ENCODE measurements at places on chromosomes 2 and 18. TPM values are rescaled to one million over a fixed set of nuclear protein-coding genes. Genes with fewer than 3 reads are reported as not detected.

The OR6B2 gene
- not detected for total RNA-seq

The SERPINB13 gene
- not detected for total RNA-seq

The PPIL3 gene
- 12.2 TPM for total RNA-seq

The LRRC30 gene
- total RNA-seq = not detected

The TMEM17 gene
- 4.1 TPM for total RNA-seq

The HOXD9 gene
- 0.15 TPM for total RNA-seq

The FOXI3 gene
- not detected for total RNA-seq

The CROCC2 gene
- total RNA-seq = 0.23 TPM

The SP3 gene
- 80.2 TPM for total RNA-seq

The RESP18 gene
- not detected for total RNA-seq

The TXNL1 gene
- 58.3 TPM for total RNA-seq

GRCh38 chr2:108919571-108920373, 69.2 kb downstream of the EDAR start:
- no peak for DNase-seq
- H3K4me3 ChIP-seq = no peak overlapping the region
- no peaks in the 10 kb centered on the region for H3K4me1 ChIP-seq
- no peaks in the 10 kb centered on the region for H3K27me3 ChIP-seq

DNA sequence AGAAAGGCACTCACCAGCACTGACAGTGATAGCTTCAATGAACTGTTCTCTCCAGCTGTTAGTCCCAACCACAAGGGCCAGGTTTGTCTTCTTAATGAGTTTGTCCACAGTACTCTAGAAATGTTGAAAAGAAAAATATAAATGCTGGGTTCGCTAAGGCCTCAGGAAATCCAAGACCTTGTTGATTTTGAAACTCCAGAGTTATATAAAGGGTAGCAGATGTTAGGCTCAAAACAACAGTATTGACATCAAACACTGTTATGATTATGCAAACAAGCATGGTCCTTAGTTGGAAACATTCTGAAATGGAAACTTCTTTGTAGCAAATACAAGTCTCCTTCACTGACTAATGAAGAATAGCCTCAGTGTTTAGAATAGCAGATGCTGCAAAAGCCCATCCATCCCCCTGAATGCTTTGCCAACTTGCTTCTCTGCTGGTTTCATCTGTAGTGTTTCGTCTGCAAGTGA, 291.1 kb downstream of the SLC8A1 start:
- no peaks in the 10 kb centered on the region for H3K27me3 ChIP-seq
- H3K4me1 ChIP-seq = no peaks in the 10 kb centered on the region
- DNase-seq = no peak
- no peaks in the 10 kb centered on the region for H3K36me3 ChIP-seq
- no peak overlapping the region for H3K27ac ChIP-seq

DNA sequence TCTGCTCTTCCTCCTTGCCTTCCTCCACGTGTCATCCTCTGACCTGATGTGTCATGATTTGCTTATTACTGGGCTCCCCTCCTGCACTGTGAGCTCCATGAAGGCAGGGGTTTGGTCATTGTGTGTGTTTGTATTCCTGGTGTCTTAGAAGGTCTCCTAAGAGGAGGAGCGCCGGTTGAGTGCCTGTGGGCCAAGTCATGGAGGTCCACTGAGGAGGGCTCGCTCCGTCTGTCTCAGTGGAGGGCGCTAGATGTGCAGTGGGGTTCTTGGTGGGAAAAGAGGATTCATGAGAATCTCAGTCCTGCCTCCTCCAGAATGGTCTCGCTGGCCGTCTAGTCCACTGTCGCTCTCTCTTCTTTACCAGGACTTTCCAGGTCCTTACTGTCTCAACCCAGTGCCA, 100.2 kb downstream of the VWA3B start:
- DNase-seq = no peak
- H3K27me3 ChIP-seq = peaks cover 19% of the 10 kb centered on the region
- H3K36me3 ChIP-seq = no peaks in the 10 kb centered on the region
- no peaks in the 10 kb centered on the region for H3K4me1 ChIP-seq

- H3K27ac ChIP-seq = no peak overlapping the region
- no peak overlapping the region for H3K4me3 ChIP-seq
- no peaks in the 10 kb centered on the region for H3K27me3 ChIP-seq
- no peaks in the 10 kb centered on the region for H3K4me1 ChIP-seq
- no peaks in the 10 kb centered on the region for H3K36me3 ChIP-seq
These were observed 219.7 kb upstream of the CHST9 start for GRCh38 chr18:27404855-27405254.

- no peaks in the 10 kb centered on the region for H3K27me3 ChIP-seq
- peaks cover 5% of the 10 kb centered on the region for H3K36me3 ChIP-seq
- peak within 1 kb of the TSS; percentile 96 for H3K27ac ChIP-seq
- DNase-seq = no peak
- peak within 1 kb of the TSS; percentile 100 for H3K4me3 ChIP-seq
These were observed at the start of gene YES1 for GRCh38 chr18:811892-812375. YES1 (minus strand) TSS chr18:812242; CDS start chr18:756827, 55,415 bp downstream.

DNA sequence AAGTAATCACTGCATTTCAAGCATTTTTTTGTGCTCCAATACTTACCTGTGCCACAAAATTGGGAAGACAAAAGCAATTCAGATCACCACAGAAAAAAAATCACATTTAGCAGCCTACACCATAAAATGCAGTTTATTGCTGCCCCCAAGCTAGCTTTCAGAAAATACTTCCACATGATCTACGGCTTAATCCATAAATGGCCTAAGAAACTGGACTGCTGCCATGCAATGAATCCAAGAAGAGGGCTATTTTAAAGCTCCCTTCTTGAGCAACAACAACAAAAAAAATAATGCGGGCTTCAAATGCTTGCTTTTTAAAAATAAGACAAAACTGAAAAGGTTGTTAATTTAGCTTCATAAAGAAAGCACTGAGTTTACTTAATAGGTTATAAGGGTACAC, 272.3 kb downstream of the RAD51AP2 start:
- DNase-seq = no peak
- no peaks in the 10 kb centered on the region for H3K4me1 ChIP-seq
- H3K36me3 ChIP-seq = no peaks in the 10 kb centered on the region
- H3K27me3 ChIP-seq = no peaks in the 10 kb centered on the region
- no peak overlapping the region for H3K27ac ChIP-seq

GRCh38 chr2:181275643-181276070, 181.5 kb upstream of the ITGA4 start:
- DNase-seq = no peak
- no peaks in the 10 kb centered on the region for H3K27me3 ChIP-seq
- H3K27ac ChIP-seq = no peak overlapping the region
- no peaks in the 10 kb centered on the region for H3K4me1 ChIP-seq
- H3K4me3 ChIP-seq = no peak overlapping the region

DNA sequence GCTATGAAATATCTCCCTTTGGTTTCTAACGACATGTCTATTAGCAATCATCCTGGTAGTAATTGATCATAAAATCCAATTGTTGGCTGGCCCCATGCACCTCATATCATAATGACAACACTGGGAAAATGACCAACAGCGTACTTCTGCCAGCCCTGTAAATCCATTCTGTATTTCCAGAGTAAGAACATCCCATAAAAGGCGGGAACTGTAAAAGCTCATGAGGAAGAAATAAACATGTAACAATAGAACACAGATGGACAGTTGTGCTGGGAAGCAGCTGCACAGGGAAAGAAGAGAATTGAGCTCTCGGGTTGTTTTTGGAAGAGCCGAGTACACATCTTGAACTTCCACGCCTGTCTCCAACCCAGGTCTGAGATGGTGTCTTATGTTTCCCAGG, 218.7 kb downstream of the CMPK2 start:
- no peak overlapping the region for H3K27ac ChIP-seq
- DNase-seq = no peak
- H3K4me3 ChIP-seq = no peak overlapping the region
- H3K36me3 ChIP-seq = no peaks in the 10 kb centered on the region

- H3K27ac ChIP-seq = no peak overlapping the region
- no peaks in the 10 kb centered on the region for H3K36me3 ChIP-seq
- peaks cover 2% of the 10 kb centered on the region for H3K27me3 ChIP-seq
- no peak for DNase-seq
These were observed 93.8 kb downstream of the ICOS start for GRCh38 chr2:204030322-204030721.

GRCh38 chr2:37906131-37906530, 19.0 kb upstream of the RMDN2 start:
- H3K4me1 ChIP-seq = no peaks in the 10 kb centered on the region
- H3K27me3 ChIP-seq = peaks cover 6% of the 10 kb centered on the region
- H3K4me3 ChIP-seq = no peak overlapping the region
- no peak overlapping the region for H3K27ac ChIP-seq
- H3K36me3 ChIP-seq = no peaks in the 10 kb centered on the region
- no peak for DNase-seq

DNA sequence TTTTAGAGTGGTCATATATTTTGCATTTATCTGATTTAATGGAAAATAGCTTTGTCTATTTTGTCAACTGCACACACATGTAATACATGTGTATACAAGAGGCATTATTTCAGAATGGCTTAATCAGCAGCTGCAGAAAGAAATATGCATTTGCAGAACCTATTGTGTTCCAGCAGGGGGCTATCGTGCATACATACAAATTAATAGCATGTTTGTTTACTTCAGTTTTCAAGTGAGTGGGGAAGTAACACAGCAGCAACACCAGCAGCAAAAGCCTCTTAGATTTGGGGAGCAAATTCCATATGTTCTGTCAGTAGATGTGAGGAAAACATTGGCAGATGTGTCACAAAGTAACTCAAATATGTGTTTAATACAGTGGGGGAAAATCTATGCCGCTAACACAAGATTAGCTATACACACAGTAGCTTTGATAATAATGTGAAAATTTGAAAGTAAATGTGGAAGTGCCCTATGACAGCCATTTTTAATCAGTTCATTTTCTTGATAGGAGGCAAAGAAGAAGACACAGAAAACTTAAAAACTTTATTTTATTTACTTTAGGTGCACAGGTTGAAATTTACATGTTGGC, 218.1 kb downstream of the WDR7 start:
- H3K27ac ChIP-seq = no peak overlapping the region
- H3K27me3 ChIP-seq = no peaks in the 10 kb centered on the region
- H3K4me3 ChIP-seq = no peak overlapping the region
- no peaks in the 10 kb centered on the region for H3K36me3 ChIP-seq
- peak; percentile 36 for DNase-seq

- no peak overlapping the region for H3K27ac ChIP-seq
- no peak for DNase-seq
- H3K36me3 ChIP-seq = no peaks in the 10 kb centered on the region
- peaks cover 2% of the 10 kb centered on the region for H3K27me3 ChIP-seq
- H3K4me1 ChIP-seq = no peaks in the 10 kb centered on the region
These were observed 11.8 kb downstream of the TBR1 start for GRCh38 chr2:161427664-161428587.

DNA sequence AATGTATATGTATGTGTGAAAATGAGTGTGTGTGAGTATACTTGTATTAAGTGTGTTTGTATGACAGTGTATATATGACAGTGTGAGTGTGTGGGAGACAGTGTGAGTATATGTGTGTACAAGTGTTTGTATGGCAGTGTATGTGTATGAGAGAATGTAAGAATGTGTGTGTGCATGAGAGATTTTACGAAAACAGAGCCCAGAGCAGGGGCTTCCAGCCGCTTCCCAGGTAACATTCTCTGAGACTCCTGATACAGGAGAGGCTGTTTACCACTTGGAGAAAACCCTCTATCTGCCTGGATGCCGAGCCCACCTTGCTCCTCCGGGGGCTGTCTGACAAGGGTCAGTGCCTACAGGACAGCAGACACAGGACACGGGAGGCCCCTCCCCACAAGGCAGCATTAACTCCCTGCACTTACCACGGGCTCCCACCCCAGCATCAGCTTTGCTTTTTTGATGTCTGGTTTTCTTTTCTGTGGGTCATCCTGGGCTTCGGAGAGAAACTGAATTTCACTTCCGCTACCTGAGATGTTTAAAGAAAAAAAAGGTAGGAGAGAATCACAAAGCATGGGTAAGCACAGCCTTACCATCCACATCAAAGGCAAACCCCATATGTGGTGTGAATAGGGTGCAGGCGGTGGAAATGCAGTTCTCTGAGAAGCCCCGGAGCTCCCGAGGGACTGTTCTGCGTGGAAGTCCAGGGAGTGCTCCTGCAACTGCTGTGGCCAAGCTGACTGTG, 97.6 kb downstream of the UXS1 start:
- no peaks in the 10 kb centered on the region for H3K4me1 ChIP-seq
- no peak for DNase-seq
- H3K36me3 ChIP-seq = peaks cover 7% of the 10 kb centered on the region
- H3K27me3 ChIP-seq = no peaks in the 10 kb centered on the region

DNA sequence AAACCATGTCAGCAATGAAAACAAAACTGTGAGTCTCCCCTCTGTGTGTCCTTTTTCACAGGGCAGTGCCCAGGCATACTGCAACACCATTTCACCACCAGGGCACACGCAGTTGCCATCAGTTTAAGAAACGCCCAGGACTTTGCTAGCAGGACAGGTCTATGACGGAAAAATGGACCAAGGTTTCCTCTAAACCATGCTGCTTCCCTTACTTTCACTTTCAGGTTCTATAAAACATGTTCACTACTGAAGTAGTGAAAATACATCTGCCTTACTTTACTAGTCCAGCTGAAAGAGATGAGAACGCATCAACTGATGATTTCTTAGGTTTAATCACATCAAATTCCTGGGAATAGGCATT, 110.5 kb downstream of the TCF4 start:
- no peaks in the 10 kb centered on the region for H3K36me3 ChIP-seq
- H3K27me3 ChIP-seq = no peaks in the 10 kb centered on the region
- peak overlapping the region; percentile 44 for H3K4me3 ChIP-seq
- no peaks in the 10 kb centered on the region for H3K4me1 ChIP-seq
- no peak for DNase-seq
- no peak overlapping the region for H3K27ac ChIP-seq

- H3K4me3 ChIP-seq = no peak overlapping the region
- peak overlapping the region; percentile 52 for H3K27ac ChIP-seq
- DNase-seq = no peak
These were observed 68.6 kb upstream of the COL5A2 start for GRCh38 chr2:189248141-189248540.
